ENCODE measurements at places on chromosomes 12 and 14. TPM values are rescaled to one million over a fixed set of nuclear protein-coding genes. Genes with fewer than 3 reads are reported as not detected.

Gene TFCP2
- total RNA-seq, result 35.9 TPM

Gene PRPH
- not detected for total RNA-seq

DNA sequence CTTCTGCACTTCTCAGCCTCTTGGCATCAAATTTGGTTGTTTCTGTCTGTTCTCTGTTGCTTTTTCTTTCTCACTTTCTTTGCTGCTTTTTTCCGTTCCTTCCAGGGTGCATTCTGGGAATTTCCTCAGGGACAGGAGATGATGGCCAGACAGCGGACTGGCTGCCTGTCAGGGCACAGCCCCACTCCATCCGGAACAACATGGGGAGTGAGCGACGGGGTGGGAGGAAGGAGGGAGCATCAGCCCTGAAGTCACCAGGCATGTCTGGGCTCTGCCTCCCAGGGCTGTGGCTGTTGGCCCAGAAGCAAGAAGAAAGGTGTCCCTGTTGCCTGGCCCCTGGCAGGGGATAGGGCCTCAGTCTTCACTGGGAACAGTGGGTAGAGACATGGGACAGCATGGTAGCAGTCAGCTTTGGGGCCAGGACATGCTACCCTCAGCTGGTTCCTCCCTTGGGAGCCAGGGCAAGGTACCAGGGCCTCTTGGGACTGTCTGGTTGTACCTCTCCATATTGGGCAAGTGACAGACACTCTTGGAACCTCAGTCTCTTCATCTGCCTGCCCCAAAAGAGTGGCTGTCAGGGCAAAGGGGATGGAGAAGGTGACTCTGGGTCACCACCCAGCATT, 8.6 kb downstream of the PGF start:
- no peak for DNase-seq
- H3K4me1 ChIP-seq, result peaks cover 26% of the 10 kb centered on the region
- H3K36me3 ChIP-seq, result no peaks in the 10 kb centered on the region
- no peak overlapping the region for H3K27ac ChIP-seq
- no peaks in the 10 kb centered on the region for H3K27me3 ChIP-seq
- H3K4me3 ChIP-seq, result no peak overlapping the region

DNA sequence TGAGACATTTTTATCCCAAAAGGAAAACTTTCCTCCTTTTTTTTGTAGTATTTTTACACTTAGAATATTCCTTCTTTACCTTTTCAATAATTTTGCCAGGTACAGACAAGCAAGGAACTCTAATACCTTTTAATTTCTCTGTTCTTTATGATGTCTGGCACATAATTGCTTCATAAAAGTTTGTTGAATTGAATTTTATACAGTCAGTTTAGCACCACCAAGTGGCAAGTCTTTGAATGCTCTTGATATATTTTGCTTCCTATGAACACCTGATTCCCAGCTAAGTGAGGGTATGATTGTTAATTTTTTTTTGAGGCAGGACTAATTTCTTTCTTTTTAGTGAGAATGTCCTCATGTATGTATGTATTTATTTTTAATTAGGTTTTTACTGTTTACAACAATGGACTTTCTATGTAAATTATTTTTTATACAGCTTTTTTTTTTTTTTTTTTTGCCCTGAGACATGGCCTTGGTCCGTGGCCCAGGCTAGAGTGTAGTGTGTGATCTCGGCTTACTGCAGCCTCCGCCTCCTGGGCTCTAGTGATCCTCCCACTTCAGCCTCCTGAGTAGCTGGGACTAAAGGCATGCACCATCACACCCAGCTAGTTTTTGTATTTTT, 6.9 kb downstream of the TBC1D15 start:
- H3K27ac ChIP-seq, result no peak overlapping the region
- no peak for DNase-seq
- H3K4me3 ChIP-seq, result no peak overlapping the region
- peaks cover 19% of the 10 kb centered on the region for H3K4me1 ChIP-seq

DNA sequence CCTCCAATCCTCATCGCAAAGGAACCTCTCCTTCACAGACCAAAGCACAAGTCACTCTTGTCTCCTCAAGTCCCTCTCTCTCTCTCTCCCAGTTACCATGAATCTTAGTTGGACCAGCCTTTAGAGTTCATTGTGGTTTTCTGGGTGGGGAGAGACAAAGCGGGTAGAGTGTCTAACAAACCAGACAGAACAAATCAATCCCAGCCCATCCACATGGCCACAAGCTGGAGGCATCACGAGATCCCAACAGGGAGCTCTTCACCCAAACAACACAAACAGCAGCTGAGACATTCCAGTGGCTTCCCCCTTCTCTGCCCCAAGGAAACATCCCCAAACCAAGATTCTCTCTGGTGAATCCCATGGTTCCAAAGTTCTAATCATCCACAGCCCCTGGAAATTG, 22.4 kb downstream of the ACTN1 start:
- H3K36me3 ChIP-seq, result no peaks in the 10 kb centered on the region
- no peak overlapping the region for H3K27ac ChIP-seq
- DNase-seq, result no peak
- peaks cover 16% of the 10 kb centered on the region for H3K4me1 ChIP-seq

GRCh38 chr12:14111230-14111865, 129.9 kb upstream of the GRIN2B start:
- no peaks in the 10 kb centered on the region for H3K36me3 ChIP-seq
- H3K27me3 ChIP-seq, result no peaks in the 10 kb centered on the region
- no peaks in the 10 kb centered on the region for H3K4me1 ChIP-seq
- H3K4me3 ChIP-seq, result no peak overlapping the region
- no peak overlapping the region for H3K27ac ChIP-seq
- no peak for DNase-seq

GRCh38 chr12:46219877-46220655, 48.8 kb downstream of the SLC38A1 start:
- H3K27ac ChIP-seq, result peak overlapping the region; percentile 95
- peak; percentile 87 for DNase-seq
- H3K27me3 ChIP-seq, result no peaks in the 10 kb centered on the region
- peak overlapping the region; percentile 73 for H3K4me3 ChIP-seq
- H3K4me1 ChIP-seq, result peaks cover 96% of the 10 kb centered on the region
- peaks cover 85% of the 10 kb centered on the region for H3K36me3 ChIP-seq

DNA sequence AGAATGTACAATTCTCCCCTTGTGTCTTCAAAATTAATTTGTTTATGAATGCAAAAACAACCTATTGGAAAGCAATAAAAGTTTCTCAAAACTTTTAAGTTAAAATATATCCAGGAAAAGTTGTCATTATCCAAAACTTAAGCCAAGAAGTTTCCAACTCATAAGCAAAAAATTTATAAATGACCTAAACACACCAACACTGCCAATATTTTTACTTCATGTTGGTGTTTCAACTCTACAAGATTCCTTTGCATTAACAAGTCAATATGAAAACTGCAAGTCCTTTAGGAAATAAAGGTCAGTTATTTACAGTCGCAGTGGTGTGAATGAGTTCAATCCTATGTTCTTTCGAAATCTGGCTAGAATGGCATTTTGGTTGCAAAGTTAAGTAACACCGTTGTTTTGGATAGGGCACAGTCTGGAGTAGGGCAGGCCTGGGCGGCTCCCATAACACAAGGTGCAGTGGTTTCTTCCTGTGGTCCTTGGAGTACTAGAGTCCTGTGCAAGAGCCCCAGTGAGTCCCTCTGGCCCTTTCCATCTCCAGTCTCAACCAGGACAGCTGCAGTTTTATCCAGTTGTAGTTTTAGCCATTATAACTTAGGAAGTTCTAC, 151.4 kb downstream of the MED13L start:
- DNase-seq, result no peak
- H3K27me3 ChIP-seq, result no peaks in the 10 kb centered on the region
- peaks cover 29% of the 10 kb centered on the region for H3K4me1 ChIP-seq
- H3K36me3 ChIP-seq, result peaks cover 3% of the 10 kb centered on the region
- no peak overlapping the region for H3K27ac ChIP-seq

DNA sequence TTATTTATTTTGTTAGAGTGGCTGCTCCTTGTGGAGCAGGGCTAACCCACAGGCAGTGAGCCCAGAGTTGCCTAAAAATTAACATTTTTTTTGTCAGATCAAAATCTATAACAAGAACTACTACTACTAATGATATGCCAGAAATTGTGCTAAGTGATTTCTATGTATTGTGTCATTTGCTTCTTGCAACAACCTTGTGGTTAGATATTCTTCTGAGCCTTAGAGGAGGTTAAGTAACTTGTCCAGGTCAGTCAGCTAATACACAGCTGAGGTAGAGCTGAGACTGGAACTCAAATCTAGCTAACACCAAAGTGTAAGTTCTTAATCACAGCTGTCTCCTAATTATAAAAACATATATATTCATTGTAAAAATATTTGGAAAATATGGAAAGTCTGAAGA, 29.8 kb downstream of the CFL2 start:
- no peak for DNase-seq
- no peak overlapping the region for H3K27ac ChIP-seq
- no peak overlapping the region for H3K4me3 ChIP-seq
- no peaks in the 10 kb centered on the region for H3K36me3 ChIP-seq

GRCh38 chr12:60100852-60101251, 505.0 kb downstream of the SLC16A7 start:
- H3K27me3 ChIP-seq, result no peaks in the 10 kb centered on the region
- H3K36me3 ChIP-seq, result no peaks in the 10 kb centered on the region
- H3K4me1 ChIP-seq, result no peaks in the 10 kb centered on the region
- DNase-seq, result no peak

DNA sequence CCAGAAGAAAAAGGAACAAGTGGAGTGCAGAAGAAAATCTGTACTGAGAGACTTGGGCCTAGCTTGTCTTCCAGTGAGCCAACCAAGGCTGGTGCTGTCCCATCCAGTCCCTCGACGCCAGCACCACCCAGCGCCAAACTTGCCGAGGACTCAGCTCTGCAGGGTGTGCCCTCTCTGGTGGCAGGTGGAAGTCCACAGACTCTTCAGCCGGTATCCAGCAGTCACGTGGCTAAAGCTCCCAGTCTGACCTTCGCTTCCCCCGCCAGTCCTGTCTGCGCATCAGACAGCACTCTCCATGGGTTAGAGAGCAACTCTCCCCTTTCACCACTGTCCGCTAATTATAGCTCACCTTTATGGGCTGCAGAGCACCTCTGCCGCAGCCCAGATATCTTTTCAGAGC, 15.6 kb downstream of the CIPC start:
- DNase-seq, result no peak
- no peak overlapping the region for H3K27ac ChIP-seq
- H3K27me3 ChIP-seq, result no peaks in the 10 kb centered on the region

Gene KCNJ8
- not detected for total RNA-seq

All from activated CD4-positive, alpha-beta memory T cell treated with anti-CD3 and anti-CD28 coated beads, Interleukin-2, amount 10 ng/mL, durations not matched to agents 7 days and 5 days (primary cell).